ENCODE measurements at places on chromosomes 11 and 22. TPM values are rescaled to one million over a fixed set of nuclear protein-coding genes. Genes with fewer than 3 reads are reported as not detected.
A peak's percentile ranks its signal among the peaks of the same experiment; 100 is the strongest.

GRCh38 chr22:32311551-32312071, 46.1 kb upstream of the RFPL3 start:
- no peak for DNase-seq

DNA sequence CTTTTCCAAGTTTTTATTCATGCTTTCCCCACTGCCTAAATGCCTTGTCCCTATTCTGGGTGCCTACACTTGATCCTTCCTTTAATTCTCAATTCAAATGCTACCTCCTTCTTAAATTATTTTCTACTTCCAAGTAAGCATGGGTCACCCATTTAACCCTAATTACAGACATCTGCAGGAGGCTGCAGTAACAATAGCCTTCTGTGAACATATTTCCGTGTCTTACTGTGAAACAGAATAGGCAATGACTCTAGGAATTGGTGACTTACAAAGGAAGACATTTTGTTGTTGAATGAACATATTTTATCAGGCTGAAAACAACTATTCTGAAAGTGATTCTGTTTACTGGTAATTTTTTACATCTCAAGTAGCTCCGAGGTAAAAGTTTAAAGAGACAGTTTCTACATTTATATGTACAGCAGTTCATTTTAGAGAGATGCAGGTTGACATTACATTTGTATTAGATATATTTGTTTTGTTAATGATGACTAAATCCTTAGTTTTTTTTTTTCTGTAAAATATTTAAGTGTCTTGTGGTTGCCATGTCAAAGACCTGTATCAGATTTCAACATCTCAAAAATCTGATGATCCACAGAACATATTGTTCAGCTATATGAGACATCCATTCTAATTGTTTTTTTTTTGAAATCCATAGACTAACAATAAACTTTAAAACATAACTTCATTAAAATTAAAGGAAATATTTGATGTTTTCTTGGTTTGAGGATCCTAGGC, 316.8 kb downstream of the CASP12 start:
- no peak for DNase-seq

GRCh38 chr22:44424359-44424682, 73.7 kb downstream of the RTL6 start:
- DNase-seq, result no peak

- DNase-seq, result no peak
Observed at GRCh38 chr11:110891411-110891810, 179.2 kb upstream of the ARHGAP20 start.

DNA sequence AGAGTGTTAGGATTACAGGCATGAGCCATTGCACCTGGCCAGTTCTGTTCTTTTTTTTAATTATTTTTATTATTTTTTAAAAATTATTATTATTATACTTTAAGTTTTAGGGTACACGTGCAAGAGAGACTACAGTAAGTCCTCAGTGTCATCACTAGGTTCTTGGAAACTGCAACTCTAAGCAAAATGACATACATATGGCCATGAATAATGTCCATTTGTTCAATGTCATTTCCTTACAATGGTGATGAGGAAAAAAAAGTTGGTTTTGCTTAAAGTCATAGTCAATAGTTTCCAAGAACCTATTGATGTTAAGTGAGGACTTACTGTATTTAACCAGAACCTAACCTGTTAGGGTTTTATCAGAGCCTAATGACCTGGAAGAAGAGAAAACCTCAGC, 29.4 kb upstream of the TOP3B start:
- no peak for DNase-seq

The CALCA gene
- total RNA-seq, result not detected

DNA sequence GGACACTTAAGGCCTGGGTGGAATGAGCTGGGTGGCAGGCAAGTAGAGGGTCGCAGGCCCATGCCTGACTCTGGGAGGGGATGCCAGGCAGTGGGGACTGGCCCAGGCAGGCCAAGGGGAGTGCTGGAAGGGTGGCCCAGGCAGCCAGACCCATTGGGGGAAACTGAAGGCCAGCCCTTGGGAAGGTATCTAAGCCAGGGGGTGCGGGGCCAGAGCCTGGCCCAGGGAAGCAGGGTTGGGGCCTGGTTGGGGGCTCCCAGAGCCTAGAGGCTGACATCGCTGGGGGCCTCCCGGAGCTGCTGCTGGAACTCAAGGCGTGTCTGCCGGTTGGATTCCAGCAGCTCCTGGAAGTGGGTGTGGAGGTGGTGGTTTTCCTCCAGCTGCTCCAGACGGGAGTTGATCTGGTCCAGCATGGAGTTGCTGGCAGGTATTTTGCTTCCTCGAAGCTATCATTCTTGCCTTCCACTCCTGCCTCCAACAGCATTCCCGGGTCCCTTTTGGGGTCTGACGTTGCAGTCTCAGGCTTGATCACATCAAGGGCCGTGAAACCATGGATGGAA, 35.3 kb upstream of the XBP1 start:
- DNase-seq, result no peak

- DNase-seq, result no peak
Observed at GRCh38 chr22:50504369-50505211, 2.9 kb downstream of the LMF2 start.

- DNase-seq, result no peak
Observed at GRCh38 chr11:108751444-108751843, 86.6 kb downstream of the DDX10 start.

DNA sequence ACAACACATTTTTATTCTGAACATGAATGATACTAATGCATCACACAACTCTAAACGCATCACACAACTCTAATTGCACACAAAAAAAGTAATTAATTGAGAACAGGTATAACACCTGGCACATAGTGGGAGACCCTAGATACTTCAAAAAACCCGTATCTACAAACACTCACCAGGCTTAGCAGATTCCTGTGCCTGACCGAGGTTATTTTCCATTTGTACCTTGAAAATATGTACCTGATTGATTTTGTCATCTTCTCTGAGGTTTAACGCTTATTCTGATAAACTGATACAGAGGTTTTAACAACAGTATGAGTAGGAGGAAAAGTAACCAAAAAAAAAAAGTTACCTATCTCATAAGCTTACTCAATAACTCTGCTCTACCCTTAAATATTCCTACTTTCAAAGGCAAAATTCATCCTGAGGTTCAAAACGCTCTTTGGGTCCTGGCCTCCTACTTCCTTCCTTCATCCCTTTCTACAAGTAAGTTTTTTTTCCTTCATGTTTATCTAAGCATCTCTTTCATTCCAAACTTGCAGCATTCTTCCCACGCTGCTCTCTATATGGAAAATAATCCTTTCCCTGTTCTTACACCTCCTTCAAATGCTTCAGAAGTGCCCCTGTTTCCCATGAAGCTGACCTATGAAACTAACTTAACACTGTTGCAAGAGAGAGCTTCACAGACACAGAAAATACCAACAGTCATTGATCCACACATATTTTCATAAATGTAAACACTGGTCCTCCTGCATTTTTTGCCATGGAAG, 73.3 kb downstream of the ETS1 start:
- DNase-seq, result no peak

DNA sequence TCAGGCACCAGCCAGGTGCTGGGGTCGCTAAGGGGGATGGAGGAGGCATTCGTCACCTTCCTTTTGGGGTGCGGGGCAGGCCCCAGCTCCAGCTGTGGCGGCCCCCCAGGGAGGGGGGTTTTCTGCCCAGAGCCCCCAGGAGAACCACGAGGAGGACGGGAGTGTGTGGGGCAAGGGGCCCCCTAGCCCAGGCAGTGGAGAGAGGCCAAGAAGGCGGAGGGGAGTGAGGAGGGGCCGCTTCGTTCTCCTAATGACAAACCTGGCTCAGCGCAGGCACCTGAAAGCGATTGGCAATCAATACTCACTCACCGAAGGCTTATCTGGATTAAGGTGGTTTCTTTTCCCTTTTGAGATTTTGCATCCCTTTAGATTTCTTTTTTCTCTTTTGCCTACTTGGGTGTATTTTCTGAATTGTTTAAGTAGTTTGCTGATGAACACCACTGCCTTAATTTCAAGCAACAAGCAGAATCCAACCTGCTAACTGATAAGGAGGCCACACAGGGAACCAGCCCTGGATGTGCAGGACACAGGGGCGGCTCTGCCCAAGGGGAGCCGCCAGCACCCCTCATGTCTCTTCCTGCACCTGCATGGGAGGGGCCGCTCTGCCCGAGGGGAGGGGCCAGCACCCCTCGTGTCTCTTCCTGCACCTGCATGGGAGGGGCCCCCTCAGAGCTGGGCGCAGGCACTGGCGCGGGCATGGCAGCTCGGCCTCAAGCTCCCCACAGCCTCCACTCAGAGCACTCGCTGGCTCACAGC, 122.3 kb downstream of the BRD1 start:
- no peak for DNase-seq

DNA sequence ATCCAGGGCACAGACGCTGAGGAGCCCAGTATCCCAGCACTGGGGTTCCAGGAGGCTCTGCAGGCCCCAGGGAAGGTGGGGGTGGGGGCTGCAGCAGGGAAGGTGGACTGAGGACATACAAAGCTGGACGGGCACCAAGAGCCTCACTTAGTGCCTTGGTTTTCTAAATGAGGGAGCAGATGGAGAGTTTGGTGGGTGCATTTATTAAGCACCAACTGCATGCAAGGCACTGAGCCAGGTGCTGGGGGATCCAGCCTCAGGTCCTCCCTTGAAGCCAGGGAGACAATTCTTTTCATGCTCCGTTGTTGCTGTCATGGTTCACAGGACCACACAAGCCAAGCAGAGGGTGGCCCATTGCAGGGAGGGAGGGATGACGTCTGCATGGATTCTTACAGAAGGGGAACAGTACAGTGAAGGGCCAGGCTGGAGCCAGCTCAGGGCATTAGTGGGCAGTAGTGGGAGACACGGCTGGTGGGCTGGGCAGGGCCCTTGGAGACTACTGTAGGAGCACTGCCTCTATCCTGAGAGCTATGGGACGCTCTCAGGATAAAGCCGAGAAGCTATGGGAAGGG, 65.0 kb downstream of the MACROD1 start:
- DNase-seq, result no peak

The NNMT gene
- not detected for total RNA-seq

- no peak for DNase-seq
Observed at GRCh38 chr22:48952256-48953102, 875.2 kb downstream of the BRD1 start.

GRCh38 chr11:3920148-3920852, 64.8 kb downstream of the STIM1 start:
- DNase-seq, result peak; percentile 87

DNA sequence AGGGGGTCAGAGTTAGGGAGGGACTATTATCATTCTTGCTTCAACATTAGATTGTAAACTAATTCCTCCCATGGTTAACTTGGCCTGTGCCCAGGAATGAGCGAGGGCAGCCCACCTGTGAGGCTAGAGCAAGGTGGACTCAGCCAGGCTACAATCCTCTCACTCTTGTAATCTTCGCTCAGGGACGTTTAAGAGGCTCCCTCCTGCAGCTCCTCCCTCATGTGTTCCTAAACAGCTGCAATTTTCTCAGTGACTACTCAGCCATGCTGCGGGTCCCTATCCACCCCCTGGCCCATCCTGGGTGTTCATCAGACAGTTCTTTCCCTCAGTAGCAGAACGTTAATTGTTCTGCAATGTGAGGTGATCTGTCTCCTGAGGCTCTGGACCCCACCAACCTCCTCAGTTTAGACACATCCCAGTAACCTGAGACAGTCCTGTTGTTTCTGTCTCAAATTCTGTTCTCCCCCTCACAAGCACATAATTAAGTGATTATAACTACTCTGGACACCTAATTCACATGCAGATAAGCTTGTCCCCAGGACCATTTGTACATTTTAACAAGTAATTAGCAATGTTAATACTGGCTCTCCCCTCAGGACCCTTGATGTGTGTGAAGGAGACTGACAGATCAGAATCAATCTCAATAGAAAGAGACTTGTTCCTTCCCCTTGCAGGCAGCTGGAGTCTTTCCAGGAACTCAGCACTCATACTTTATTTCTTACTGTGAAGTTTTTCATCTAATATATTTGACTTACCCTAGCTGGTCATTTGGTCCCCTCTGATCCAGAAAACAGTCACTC, 337.2 kb upstream of the B3GAT1 start:
- no peak for DNase-seq

The PPP1R14B gene
- total RNA-seq, result 242 TPM

DNA sequence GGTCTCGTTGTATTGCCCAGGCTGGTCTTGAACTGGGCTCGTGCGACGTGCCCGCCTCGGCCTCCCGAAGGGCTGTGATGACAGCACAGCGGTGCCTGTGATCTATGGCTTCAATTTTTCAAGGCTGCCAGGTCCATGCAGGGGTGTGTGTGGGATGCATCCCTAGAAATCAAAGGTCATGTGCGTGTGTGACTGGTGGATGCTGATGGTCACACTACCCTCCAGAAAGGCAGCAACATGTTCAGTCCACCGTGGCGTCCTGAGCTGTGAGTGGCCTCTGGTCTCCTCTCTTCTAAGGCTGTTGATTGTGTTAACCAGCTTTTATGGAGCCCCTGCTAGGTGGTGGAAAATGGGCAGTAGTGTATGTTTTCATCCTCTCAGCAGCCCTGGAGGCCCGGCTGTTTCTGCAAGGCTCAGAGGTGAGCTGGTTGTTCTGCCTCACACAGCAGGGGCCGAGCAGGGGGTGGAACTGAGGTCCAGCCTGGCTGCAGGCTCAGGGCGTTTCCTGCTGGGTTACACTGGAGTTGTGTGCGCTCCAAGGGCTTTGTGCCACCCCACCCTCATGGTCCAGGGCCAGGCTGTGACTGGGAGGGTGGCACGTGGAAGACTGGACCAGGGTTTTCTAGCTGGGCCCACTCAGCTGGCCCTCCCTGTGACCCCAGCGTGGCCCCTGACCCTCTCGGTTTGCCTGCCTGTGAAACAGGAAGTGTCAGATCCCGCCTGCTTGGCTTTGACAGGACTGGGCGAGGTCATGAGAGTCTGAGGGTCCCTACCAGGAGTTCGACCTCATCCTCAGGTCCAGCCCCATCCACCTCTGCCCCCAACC, 7.7 kb downstream of the BIK start:
- DNase-seq, result no peak

All from activated CD4-positive, alpha-beta memory T cell treated with anti-CD3 and anti-CD28 coated beads for 36 hours (primary cell).